ENCODE measurements at places on chromosomes 7 and 10.

- no peak for DNase-seq
Observed at GRCh38 chr7:114835303-114835702, 86.6 kb upstream of the MDFIC start.

GRCh38 chr10:29839826-29840515 lies 205.2 kb upstream of the SVIL start:
- DNase-seq, result no peak

DNA sequence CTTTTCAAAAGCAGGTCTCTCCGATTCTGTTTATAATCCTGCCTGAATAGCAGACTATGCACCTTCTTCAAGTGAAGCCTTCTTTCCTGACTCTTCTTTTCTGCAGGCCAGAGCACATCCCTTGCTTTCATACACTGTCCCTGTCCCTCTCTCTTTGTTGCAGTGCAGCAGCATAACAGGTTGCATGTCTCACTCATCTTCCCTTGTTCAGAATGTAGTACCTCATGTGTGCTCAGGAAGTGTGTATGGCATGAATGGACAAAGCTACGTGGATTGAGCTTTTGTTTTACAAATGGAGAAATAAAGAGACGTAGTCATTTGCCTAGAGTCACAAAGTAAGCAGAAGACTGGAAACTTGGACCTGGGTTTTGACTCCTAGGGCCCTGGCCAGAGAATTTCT lies 68.0 kb downstream of the PTPRZ1 start:
- no peak for DNase-seq

DNA sequence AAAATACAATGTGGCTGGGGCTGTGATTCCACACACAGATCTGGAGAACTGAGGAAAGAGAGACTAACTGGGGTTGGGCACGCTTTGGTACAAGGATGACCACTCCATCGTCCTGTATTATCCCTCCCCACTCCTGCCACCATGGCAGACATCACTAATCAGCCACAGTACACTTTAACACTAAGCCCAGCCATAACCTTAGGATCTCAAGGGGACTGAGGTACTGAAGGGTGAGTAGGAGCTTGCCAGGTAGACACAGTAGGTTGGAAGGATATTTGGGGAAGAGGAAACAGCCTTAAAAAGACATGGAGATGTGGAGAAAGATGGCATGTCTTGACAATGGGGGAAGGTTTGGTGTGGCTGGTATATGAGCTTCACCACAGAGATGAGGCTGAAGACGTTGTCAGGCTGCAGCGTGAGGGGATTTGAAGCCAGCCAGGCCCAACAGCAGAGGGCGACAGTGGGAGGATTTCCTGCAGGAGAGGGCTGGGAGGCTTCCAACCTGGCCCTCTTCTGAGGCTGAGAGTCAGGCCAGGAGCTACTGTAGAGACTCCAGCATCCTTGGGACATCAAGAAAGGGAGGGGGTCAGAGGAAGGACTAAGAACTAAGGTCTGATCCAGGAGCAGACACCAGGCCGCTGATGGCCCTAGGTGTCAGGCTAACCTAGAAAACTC lies 58.6 kb upstream of the COL13A1 start:
- no peak for DNase-seq

DNA sequence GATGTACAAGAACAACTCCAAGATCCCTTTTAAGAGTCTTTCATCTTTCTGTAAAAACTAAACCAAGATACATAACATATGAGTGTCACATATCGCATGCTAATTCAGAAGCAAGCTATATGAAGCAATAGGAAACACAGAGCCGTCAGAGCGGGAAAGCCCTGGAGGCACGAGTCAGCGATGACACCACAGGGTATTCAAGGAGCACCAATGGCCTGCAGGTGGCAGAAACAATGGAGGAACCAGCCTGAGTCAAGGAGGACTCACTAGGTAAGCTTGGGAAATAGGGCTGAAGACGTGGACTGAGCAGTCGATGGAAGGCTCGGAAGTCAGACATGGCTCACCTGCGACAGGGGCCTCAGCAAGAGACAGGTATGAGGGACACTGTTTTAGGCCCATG lies 214.4 kb downstream of the FAM107B start:
- DNase-seq, result peak; percentile 77

GRCh38 chr7:30750683-30751650 lies 968 bp upstream of the INMT start:
- DNase-seq, result no peak

DNA sequence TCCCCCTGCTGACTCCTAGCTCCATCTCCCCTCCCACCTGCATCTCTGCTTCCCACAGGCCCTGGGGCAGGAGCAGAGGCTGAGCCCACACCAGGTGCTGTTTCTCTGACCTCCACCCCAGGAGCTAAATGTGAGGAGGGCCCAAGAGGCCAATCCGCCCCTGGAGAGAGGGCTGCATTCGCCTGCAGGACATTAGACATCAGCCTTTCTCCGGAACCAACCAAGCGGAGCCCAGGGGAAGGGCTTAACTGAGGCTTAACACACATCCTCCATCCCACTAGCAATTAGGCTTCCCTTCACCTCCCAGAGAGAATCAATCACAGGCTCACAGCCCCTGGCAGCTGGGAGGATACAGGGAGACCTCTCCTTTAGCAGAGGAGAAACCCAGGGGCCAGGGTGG lies 50.5 kb downstream of the SH3PXD2A start:
- DNase-seq, result no peak

DNA sequence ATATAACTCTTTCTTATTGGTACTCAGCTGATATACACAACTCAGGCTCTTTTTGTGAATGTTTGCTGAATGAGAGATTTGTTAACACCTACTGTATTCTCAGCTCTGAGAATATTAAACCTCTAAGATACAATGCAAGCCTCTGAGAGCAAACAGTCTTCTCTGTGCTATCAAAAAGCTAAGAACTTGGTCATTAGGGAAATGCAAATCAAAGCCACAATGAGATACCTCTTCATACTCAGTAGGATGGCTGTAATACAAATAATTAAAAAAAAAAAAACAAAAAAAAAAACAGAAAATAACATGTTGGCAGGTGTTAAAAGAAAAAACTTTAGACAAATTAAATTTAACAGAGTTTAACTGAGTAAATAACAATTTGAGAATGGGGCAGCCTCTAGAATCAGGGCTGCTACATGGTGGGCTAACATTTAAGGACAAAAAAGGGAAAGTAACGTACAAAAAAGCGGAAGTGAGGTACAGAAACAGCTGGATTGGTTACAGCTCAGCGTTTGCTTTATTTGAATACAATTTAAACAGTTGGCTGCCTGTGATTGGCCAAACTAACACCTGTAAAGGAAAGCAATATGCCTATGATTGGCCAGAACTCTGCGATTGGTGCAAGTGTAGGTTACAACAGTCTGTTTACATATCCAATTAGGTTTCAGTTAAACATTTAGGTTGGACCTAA lies 14.8 kb upstream of the MTURN start:
- DNase-seq, result no peak

DNA sequence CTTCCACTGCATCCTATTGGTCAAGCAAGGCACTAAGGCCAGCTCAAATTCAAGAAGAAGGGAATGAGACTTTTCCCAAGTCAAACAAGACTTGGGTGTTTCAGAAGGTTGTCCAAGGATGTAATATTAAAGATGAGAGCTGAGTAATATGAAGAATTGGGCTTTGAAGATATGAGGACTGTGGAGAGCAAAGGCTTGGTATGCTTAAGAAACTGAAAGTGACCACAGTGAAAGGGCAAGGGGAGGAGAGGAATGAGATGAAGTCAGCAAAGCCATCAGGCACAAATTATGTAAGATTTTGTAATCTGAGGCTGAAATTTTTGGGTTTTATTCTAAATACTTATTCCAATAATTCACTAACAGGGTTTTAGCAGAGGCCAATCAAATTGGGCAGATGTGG lies 38.6 kb upstream of the NPY start:
- no peak for DNase-seq

DNA sequence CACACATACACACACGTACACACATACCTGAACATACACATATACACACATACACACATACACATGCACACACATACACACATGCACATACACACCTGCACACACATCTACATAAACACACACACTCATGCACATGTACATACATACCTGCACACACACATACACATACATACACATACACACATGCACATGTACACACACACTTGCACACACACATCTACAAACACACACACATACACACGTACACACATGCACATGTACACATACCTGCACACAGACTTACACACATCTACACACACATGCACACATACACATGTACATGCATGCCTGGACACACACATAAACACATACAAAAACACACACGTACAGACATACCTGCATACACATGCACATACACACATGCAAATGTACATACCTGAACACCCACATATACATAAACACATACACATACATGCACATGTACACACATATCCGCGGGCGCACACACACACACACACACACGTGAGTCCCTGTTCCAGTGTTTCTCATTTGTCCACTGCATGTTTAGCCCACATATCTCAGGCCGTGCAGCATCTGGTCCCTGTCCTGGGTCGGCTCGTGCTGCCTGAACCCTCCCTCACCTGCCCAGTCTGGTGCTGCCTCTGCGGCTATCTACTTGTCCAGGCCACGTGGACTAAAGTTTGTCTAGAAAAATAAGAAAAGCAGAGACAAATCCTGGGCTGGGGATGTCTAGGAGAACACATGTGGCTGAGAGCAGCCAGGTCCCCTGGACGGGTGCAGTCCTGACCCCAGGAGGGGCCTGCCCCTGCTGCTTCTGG lies 238.7 kb downstream of the TCERG1L start:
- no peak for DNase-seq

GRCh38 chr7:36278620-36279172 lies 111.0 kb upstream of the ANLN start:
- no peak for DNase-seq

GRCh38 chr7:149870701-149871483 lies 2.9 kb upstream of the ATP6V0E2 start:
- DNase-seq, result peak; percentile 17

GRCh38 chr10:2048337-2048973 lies 311.1 kb upstream of the ADARB2 start:
- DNase-seq, result no peak

GRCh38 chr7:90824386-90825307 lies 228.5 kb downstream of the CDK14 start:
- DNase-seq, result no peak

DNA sequence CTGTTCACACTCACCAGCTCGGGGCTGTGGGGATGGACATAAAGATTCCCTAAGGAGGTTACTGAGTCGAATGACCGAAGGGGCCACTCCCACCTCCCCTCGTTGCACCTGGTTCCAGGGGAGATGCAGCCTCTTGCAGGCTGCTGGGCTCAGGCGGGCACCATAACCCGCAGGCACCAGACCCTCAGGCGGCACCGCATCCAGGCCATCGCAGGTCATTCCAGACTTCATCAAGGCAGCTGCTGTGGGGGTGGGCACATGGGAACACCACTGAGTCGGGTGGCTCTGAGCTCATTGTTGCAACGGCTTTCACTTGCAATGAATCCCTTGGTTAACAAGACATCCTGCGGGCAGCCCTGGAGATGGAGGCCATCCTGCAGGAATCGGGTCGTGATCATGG lies 221.7 kb downstream of the TCERG1L start:
- DNase-seq, result no peak

- DNase-seq, result no peak
Observed at GRCh38 chr7:158343526-158343925, 244.1 kb downstream of the PTPRN2 start.

- DNase-seq, result no peak
Observed at GRCh38 chr7:29329686-29330085, 135.1 kb downstream of the CHN2 start.

GRCh38 chr10:22662733-22663330 lies 51.5 kb downstream of the PIP4K2A start:
- no peak for DNase-seq

GRCh38 chr7:148871030-148871429 lies 13.1 kb downstream of the EZH2 start:
- DNase-seq, result no peak

DNA sequence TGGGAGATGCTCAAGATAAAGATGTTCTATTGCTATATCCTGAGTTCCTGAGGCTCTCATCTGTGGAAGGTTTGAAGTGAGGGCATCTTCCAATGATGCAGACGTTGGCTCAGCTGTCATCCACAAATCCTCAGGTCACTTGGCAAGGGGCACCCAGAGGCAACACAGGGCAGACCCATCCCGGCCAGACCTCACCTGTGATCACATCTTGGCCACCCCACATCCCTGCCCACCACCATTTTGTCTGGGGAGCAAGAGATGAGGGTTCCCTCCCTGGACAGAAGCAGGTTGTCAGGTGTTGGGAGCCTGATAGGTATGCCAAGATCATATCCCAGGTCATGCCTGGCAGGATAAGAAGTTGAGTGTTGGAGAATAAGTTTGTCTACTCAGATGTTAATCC lies 918.2 kb upstream of the ZNF722 start:
- no peak for DNase-seq

Data from CD4-positive, alpha-beta T cell treated with Interleukin-2 at 100 ng/mL for 4 hours (primary cell).